ENCODE measurements at places on chromosomes 1 and 21.
A peak's percentile ranks its signal among the peaks of the same experiment; 100 is the strongest.

- no peak for DNase-seq
These were observed 172.3 kb downstream of the ADGRL4 start for GRCh38 chr1:78834201-78834741.

DNA sequence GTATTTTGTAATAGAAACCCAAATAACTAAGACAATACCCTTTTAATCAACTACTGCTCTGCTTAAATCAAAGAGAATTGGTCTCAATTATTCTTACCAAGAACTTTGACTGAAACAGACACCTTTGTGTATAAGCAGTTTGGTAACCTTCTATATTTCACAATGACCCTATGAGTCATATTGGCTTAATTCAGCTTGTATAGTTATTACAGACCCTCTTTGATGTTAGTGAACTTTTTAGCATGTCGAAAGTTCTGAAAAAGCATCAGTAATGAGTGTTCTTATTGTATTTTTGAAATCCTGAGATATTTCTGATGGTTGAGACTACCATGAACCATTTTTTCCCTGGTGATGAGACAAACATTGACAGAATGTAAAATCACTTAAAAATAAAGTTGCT lies 43.3 kb upstream of the RABGAP1L start:
- peak; percentile 55 for DNase-seq

DNA sequence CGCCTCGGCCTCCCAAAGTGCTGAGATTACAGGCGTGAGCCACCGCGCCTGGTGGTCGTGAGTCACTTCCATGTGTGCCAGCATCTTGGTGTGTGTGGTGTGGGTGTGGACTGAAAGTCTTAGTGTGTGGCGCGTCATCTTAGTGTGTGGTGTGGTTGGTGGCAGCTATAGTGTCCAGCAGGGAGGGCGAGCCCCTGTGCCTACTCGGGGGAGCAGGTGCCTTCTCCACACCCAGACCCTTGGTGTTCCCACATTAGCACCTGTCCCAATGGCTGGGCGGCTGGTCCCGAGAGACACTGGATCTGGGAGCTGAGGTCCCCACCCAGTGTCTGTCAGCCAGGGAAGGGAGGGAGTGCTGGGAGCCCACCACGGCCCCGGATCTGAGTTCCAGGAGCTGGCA lies 2.8 kb downstream of the SCNN1D start:
- DNase-seq: peak; percentile 36

DNA sequence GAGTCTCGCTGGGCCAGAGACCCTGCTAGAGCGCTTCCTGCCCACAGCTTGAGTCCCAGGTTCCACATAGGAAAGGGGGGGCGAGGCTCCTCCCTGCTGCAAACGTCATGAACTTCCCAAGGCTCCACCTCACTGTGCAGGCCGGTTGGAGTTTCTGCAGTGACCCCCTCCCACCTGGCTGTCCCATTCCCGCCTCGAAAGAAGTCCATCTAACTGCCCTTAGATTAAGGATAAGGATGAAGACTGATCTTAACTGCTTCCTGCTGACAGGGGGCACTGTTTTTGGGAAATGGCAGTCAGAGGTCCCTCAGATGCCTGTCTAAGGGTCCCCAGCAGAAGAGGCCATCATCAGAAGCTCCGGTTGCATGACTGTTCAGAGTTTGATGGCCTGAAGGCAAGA lies 62.7 kb downstream of the STUM start:
- DNase-seq: no peak
